ENCODE measurements at places on chromosomes 5 and 9.

DNA sequence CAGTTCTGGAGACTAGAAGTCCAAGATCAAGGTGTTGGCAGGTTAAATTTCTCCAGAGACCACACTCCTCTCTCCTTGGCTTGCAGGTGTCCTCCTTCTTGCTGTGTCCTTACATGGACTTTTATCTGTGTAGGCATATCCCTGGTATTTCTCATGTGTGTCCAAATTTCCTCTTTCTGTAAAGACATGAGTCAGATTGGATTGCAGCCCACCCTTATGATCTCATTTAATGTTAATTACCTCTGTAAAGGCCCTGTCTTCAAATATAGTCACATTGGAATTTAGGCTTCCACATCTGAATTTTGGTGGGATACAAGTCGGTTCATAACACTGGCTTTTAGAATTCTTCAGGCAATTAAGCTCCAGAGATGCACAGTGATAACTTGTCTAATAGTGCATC lies 322.2 kb upstream of the GRIA1 start:
- no peak for DNase-seq

GRCh38 chr9:135600296-135600817 lies 38.8 kb downstream of the PAEP start:
- DNase-seq = no peak

DNA sequence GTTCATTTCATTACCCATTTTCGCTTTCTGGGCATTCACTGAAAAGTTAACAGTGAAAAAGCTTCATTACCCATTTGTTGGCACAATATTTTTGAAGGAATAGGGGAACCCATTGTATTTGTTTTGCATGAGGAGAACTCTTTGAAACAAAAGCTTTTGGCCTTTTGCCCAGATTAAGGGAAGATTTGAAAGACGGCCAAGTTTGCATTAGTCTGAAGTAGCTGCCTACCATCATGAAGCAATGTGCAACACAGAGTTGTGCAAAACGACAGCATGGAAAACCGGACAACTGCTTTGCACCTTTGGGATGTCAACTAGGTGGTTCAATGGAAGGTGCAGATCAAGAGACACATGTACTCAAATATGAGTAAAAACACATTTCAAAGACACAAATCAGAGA lies 84.9 kb downstream of the TRPM3 start:
- DNase-seq = no peak

- no peak for DNase-seq
Observed at GRCh38 chr9:68668127-68668526, 36.9 kb upstream of the PIP5K1B start.

GRCh38 chr9:93148721-93149120 lies 14.7 kb upstream of the NINJ1 start:
- no peak for DNase-seq

- DNase-seq = no peak
Observed at GRCh38 chr9:9214066-9214465, 1398.7 kb downstream of the PTPRD start.

DNA sequence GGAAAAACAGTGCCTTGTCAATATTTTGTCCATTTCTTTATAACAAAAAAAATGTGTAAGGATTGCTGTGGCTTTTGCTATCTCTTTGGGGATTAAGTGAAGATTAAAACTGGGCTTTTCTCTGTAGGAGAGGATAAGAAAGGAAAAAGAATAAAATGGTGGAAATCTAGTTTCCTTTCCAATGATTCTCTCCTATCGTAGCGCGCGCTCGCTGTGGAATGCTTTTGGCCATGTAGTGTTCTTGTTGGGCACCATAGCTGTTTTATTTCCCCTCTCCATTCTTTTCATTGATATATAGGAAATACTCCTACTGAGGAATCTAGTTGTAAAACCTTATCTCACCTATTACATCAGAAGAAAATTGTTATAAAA lies 1.5 kb downstream of the STXBP1 start:
- no peak for DNase-seq

DNA sequence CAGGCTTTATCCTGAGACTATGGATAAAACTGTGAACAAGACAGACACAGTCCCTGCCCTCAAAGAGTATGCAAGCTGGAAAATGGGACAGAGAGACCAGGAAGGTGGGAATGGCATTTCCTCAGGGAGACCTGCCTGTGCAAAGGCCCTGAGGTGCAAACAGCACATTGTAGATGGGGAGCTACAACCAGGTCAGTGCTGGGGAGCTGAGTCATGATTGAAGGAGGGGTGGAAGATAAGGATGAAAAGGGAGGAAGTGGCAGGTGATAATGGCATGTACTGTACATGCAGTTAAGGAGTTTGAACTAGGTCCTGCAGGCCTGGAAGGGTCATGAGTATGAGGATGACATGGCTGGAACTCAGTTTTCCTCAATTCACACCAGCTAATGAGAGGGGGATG lies 75.5 kb upstream of the BOD1 start:
- no peak for DNase-seq

DNA sequence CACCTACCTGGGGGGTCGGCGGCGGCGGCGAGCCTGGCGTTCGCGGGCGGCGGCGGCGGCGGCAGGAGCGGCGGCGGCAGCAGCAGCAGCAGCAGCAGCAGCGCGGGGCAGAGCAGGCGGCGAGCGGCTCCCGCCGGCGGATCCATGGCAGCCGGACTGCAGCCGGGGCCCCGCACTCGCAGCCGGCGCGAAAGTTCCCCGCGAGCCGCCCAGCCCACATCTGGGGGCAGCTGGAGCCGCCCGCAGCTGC lies 153 bp downstream of the ADAMTS2 start:
- no peak for DNase-seq

DNA sequence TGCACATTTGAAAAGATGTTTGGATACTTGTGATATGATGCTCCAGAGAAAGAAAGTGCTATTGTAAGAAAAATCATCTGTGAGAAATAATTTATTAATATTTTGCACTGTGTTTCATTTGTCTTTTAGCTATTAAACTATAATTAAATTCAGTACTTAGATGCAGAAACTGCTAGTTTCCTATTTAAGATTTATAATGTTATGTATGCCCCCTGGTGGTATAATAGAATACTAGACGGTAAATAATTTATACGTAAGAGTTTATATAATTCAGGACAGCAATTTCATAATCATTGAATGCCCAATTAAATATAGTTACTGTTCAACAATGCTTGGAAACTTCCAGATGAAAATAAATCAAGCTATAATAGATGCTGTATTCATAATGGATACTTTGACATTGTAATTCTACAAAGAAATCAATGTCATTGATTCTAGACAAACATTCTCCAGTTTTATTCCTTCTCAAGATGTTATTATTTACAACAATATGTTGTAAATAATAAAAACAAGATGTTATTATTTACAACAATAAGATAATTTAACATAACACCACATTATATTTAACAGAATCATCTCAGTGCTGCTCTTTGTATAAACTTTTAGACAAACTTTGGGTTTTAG lies 101.0 kb downstream of the TMEM232 start:
- peak; percentile 70 for DNase-seq

DNA sequence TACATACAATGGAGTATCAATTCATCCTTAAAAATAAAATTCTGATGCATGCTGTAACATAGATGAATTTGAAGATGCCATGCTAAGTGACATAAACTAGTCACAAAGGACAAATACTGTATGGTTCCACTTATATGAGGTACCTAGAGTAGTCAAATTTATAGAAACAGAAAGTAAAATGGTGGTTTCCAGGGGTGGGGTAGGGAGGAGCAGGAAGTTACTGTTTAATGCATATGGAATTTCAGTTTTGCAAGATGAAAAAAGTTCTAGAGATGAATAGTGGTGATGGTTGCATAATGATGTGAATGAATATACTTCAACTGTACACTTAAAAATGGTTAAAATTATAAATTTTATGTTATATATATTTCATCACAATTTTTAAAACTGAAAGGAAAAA lies 57.3 kb upstream of the FNIP1 start:
- no peak for DNase-seq

- DNase-seq = no peak
Observed at GRCh38 chr9:23559522-23559921, 266.5 kb downstream of the ELAVL2 start.

GRCh38 chr5:125575171-125575890 lies 828.9 kb upstream of the ZNF608 start:
- no peak for DNase-seq

DNA sequence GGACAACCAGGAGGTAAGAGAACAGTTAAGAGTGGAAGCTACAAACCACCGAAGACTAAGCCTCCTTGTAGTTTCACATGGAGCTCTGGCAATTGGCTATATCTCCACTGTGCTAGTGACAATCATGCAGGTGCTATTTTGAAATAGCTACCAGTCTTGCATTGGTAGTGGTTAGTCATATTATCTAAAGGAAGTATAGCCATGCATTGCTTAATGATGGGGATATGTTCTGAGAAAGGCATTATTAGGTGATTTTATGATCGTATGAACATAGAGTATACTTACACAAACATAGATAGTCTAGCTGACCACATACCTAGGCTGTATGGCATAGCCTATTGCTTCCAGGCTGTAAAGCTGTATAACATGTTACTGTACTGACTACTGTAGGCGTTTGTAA lies 28.4 kb downstream of the HSDL2 start:
- DNase-seq = no peak

DNA sequence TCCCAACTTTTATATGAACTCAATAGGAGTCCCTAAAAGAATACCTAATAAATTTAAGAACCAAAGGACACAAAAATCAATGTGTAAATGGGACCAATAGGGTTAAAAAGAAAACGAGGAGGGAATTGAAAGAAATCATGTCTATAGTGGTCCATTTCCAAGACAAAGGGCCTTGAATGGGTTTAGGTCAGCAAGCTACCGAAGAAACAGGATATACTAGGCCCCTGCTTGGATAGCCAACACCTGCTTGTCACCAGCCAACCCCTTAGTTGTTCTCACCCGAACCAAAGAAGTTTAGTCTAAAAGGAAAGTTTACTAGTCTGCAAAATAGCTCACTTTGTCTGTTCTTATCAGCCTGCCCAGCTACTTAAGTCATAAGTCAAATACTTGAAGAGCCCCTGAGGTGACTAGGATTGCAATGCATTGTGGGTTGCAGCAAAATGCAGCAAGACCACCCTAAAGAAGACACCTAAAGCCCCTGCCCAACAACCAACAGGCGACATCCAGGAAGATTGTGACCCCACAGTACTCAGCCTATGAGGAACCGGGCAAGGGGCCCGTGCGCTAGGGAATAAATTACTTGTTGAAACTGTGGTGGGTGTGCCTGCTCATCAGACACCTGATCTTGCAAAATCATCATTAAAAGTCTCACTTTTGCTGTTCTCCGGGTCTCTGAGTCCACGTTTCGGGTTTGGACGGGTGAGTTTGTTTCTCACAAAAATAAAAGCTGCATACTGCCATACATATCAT lies 183.9 kb upstream of the PPP1R26 start:
- DNase-seq = no peak

DNA sequence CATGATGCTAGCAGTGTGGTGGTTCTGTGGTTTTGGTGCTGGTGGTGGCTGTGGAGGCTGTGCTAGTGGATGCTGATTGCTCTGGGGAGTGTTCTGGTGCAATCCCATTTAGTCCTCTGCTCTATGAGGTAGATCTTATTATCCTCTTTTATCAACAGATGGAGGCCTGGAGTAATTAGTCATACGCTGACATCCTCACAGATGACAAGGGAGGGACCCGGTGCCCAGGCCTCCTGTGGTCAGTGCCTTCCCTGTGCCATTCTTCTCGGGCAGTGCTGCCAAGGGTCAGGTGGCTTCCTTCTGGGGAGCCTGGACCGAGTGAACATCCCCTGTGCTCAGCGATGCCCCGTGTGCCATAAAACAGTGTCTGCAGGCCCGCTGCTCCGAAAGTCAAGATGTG lies 74.5 kb downstream of the COL5A1 start:
- DNase-seq = no peak

- DNase-seq = no peak
Observed at GRCh38 chr5:14086261-14086660, 56.9 kb upstream of the TRIO start.

DNA sequence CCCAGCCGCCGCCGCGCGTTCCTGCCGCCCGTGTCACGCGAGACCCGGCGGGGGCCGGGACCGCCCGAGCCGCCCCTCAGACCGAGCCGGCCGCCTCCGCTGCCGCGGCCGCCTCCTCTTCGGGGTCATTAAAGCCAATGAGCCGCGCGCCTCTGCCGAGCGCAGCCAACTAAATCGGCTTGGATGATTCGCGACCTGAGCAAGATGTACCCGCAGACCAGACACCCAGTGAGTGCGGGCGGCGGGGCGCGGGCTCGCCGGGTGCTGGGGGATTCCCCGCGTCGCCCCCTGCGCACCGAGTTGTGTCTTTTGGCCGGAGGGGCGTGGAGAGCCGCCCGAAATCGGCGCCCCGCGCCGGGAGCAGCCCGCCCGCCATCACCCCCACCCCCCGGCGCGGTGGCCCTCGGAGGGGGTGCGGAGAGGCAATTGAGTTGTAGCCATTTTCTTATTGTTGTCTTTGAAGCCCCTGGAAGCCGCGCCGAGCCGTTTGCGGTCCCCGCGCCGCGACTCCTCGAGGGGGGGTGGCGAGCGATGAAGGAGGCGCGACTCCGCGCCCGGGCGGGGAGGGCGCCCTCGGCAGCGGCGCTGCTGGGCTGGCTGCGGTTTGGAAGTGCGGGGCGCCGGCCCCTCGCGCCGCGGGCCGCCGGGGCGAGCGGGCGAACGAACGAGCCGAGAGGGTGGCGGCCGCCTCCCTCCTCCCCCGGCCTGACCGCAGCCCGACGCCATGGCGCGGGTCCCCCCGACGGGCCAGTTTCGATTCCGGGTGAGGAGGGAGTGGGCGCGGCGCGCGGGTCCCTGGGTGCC lies 1.0 kb downstream of the TLE4 start:
- no peak for DNase-seq

DNA sequence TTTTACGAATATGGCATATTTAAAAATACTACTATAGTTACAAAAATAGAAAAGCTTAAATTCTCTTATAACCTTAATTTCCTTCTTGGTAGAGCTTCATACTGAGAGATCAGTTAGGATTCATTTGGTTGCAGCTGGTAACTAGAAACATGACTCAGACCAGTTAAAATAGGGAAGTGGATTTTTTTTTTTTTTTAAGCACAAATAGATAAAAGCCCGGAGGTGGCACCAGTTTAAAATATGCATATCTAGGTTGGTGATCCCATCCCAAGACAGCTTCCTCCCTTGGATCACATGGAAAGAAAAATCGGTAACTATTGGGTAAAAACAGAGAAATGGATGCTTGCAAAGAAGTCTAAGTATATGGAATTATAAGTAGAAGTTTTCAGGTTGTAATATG lies 1634.3 kb downstream of the MAT2B start:
- no peak for DNase-seq

- no peak for DNase-seq
Observed at GRCh38 chr9:100474924-100475276, 2.0 kb downstream of the TMEFF1 start.

DNA sequence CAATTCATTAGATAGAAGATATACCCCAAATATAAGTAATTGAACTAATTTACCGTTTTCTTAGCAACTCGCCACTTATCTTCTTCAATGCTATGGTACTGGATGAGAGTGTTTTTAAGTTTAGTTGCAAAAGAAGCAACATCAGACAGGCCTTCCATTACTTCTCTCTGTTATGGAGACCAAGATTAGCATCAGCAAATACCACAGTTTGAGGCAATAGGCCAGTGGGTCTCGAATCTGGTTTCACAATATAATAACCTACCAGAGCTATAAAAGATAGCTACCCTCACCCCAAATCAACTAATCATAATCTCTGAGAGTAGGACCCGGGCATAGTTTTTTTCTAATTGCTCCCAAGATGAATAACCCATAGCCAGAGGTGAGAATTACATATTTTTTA lies 5.1 kb downstream of the STARD4 start:
- no peak for DNase-seq

GRCh38 chr9:3125602-3126405 lies 281.9 kb upstream of the PUM3 start:
- DNase-seq = no peak

All from SW 1271 (cell line).